ENCODE measurements at places on chromosomes 12 and 14. TPM values are rescaled to one million over a fixed set of nuclear protein-coding genes. Genes with fewer than 3 reads are reported as not detected.

GRCh38 chr12:9810671-9811070 lies 16.6 kb upstream of the KLRF1 start:
- no peak for DNase-seq

DNA sequence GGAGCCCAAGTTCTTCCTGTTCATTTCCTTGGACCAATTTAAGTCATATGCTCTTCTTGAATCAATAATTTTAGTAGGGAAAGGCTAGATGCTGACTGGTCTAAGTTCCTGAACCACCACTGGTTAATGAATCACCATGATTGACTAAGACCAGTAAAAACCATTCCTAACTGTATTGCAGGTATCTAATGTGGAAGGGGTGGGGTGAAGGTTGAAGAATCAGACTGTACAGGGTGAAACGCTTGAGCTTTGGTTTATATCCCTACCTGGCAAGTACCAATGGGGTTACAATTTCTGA lies 100.1 kb downstream of the DYRK2 start:
- DNase-seq = no peak

- no peak for DNase-seq
These were observed 119.4 kb downstream of the CAND1 start for GRCh38 chr12:67388331-67389138.

- no peak for DNase-seq
These were observed 54.8 kb downstream of the PLXNC1 start for GRCh38 chr12:94203181-94203546.

DNA sequence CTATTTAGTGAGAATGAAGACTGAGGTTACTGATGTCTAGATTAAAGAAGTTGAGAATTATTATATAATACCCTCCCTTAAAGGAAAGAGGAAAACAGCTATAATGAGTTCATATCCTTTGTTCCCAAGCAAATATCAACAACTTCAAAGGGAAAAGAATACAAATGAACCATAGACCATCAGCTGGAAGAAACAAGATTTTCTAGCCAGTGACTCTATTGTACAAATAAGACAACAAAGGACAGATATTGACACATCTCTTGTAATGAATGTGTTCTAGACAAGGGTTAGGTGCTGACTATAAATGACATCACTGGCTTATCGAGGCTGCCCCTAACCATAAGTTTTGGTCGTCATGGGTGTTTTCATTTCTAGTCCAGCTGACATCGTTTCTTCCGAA lies 48.2 kb downstream of the SLC38A4 start:
- no peak for DNase-seq

- DNase-seq = no peak
These were observed 9.0 kb downstream of the TMBIM6 start for GRCh38 chr12:49750027-49750995.

DNA sequence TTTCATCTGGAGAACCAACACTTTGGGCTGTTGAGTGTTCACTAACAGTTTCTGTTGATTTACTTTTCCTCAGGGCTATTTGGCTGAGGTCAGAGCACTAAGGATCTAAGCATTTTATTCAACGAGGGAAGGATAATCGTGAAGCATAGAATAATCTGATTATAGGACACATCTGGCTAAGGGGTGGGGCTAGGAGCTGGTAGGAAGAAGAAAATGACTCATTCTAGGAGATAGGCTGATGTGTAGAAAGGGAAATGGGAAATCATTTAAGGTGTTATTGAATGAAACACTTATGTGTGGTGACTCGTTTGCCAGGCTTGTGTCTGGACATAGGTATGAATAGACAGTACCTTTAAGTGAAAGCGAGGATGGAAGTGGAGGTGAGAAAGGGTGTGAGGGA lies 167.2 kb downstream of the ETNK1 start:
- DNase-seq = no peak

- DNase-seq = peak; percentile 77
These were observed 7.7 kb downstream of the RARG start for GRCh38 chr12:53224061-53224896.

DNA sequence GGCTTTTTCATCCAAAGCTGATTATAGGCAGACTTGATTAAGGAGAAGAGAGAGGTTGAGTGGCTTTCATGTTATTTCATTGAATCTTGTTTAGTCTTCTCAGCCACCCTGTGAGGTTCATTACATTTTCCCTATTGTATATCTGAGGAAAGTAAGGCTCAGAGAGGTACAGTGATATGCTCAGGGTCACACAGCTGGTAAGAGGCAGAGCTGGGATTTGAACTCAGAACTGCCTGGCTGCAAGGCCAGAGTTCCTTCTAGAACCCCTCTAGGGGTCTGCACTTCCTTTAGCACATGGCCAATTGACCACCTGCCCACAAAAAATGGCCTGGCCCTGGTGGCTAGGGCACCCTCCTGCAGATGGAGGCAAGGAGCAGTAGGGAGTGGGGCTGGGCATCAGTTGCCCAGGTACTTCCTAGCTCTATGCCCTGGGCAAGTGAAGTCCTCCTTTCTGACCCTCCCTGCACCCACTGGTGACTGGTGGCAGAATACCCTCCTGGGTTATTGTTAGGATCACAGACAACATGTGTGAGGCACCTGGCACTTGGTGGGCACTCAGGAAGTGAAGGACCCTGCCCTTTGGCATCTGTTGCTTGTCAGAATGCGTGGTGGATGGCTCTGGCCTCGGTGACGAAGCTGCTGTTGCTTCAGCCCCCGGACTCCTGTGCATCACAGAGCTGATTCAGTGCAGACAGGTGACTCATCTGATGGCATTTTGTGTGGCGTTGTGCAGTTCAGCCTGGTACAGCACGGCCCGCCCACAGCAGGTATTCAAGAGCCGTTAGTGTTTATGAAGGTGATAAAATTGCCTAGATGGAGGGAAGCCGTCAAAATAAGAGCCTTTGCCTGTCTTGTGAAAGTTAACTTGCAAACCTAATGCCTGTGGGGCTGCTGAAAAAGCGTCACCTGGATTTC lies 115.8 kb downstream of the SLC25A47 start:
- DNase-seq = no peak

GRCh38 chr14:38554026-38554425 lies 298.1 kb upstream of the CLEC14A start:
- DNase-seq = no peak

DNA sequence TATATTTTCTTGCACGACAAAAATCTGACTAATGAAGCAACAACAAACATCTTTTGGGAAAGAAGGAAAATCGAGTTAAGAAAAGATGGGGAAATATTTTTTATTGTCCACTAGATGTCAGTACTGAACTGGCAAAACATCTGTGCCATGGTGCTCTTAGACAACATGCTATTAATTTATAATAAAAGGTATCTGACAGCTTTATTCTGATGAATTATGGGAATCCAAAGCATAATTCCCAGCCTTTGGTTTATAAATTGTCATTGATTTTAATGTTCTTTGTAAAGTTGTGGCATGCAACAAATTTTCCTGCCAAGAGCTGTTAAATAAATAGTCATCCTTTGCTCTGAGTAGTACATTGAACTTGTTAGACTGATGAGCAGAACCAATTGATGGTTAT lies 231.2 kb downstream of the ETNK1 start:
- no peak for DNase-seq

DNA sequence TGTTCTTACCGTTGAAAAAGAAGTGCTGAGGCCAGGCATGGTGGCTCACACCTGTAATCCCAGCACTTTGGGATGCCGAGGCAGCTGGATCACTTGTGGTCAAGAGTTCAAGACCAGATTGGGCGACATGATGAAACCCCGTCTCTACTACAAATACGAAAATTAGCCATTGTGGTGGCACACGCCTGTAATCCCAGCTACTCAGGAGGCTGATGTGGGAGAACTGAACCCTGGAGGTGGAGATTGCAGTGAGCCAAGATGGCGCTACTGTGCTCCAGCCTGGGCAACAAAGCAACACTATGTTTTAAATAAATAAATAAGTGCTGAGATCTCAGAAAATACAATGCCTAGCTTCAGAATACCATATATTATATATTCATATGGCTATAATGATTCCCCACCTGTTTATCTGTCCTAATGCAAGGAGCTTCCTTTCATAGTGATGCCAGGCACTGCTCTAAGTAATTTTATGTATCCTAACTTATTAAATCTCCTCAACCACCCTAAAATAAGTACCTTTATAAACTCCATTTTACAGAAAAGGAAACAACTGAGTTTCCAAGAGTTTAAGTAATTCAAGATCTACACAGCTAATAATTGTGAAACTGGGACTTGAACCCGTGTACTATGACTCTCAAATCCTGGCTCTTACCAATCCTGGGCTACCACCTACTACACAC lies 7.3 kb downstream of the PHLDA1 start:
- DNase-seq = no peak

The FBLN5 gene
- 4.0 TPM for total RNA-seq

The TMEM229B gene
- 0.69 TPM for total RNA-seq

The DDN gene
- 0.33 TPM for total RNA-seq

The LIN7A gene
- total RNA-seq = 8.6 TPM

The ANGEL1 gene
- 29.7 TPM for total RNA-seq

The GPN3 gene
- 51.2 TPM for total RNA-seq

The GOLT1B gene
- 37.1 TPM for total RNA-seq

The C3AR1 gene
- not detected for total RNA-seq

The ASCL1 gene
- total RNA-seq = 0.07 TPM

The DCAF11 gene
- total RNA-seq = 77.3 TPM
